Tracheal epithelial cell (primary cell): ENCODE measurements at places on chromosomes 2 and 18. TPM values are rescaled to one million over a fixed set of nuclear protein-coding genes. Genes with fewer than 3 reads are reported as not detected.

Gene SYT4
- total RNA-seq, result not detected in 2 replicates

Gene ASXL3
- total RNA-seq, result under 0.01 and 0.72 TPM in 2 replicates

Gene KCNF1
- total RNA-seq, result 0.48 TPM in 1 of 2 replicates, not detected in the other

Gene FAM168B
- total RNA-seq, result 85.1 and 92.5 TPM in 2 replicates

Gene SERPINB10
- 1.3 and 4.8 TPM in 2 replicates for total RNA-seq
